ENCODE measurements at places on chromosomes 3 and 15. TPM values are rescaled to one million over a fixed set of nuclear protein-coding genes. Genes with fewer than 3 reads are reported as not detected.
A peak's percentile ranks its signal among the peaks of the same experiment; 100 is the strongest.

The ZBTB20 gene
- 4.8 TPM for total RNA-seq

The SEMA3B gene
- total RNA-seq = 4.9 TPM

DNA sequence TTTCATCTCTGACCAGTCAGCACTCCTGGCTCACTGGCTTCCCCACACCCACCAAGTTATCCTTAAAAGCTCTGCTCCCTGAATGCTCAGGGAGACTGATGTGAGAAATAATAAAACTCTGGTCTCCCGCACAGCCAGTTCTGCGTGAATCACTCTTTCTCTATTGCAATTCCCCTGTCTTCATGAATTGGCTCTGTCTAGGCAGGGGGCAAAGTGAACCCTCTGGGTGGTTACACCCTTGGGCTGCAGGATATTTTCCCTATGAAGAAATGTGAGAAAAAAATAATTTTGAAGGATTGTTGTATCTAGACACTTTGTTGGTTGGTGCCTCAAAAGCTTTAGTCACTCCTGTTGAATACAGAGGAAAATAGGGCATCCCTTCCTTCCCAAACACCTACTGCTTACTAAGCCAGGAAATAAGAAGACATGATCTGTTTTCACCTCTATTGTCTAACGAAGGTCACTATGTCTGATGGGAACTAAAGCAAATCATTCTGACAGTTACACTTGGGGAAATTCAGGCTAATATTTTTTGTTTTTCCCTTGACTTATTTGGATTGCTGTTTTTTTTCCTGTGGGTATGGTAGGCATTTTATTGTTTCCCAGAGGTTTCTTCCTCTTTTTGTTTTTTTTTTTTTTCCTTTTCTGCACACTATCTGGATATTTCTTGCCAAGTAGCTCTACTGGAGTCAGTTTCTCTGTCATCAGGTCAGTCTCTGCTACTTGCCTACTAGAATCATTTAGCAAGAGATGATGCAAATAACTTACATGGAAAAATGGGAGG lies 15.3 kb upstream of the TNFSF10 start:
- DNase-seq = no peak

DNA sequence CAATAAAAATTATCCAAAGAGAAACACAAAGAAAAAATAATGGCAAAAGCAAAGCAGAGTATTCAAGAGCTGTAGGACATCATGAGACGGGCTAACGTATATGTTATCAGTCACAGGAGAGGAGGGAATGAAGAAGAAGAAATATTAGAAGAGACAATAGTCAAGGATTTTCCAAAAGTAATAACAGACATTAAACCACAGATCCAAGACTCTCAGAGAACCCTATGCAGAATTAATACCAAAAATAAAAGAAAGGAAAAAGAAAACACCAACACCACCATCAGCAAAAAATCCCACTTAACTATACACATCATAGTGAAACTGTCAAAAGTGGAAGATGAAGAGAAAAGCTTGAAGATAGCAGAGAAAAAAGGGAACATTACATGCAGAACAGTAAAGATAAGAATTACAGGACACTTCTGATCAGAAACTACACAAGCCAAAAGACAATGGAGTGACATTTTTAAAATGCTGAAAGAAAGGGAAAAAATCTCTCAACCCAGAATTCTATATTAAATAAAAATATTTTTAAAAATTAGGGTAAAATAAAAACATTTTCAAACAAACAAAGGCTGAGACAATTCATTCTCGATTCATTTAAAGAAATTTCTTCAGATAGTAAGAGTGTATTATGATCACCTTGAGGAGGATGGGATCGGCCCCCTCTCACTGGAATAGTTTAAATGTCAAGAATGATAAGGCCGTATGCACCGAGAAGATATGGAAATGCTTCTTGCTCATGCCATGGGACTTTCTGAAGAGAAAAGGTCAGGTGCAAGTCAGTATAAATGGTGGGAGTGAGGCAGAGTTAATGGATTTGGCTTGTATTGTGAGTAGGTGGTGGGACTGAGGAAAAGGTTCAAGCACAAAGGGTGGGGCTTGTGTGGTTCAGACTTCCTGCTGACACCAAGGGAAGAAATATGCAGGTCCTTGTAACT lies 28.5 kb downstream of the TM2D3 start:
- DNase-seq = no peak

The IMPDH2 gene
- 496 TPM for total RNA-seq

The P3H2 gene
- 335 TPM for total RNA-seq

GRCh38 chr3:20700714-20701113 lies 514.7 kb upstream of the SGO1 start:
- no peak for DNase-seq

DNA sequence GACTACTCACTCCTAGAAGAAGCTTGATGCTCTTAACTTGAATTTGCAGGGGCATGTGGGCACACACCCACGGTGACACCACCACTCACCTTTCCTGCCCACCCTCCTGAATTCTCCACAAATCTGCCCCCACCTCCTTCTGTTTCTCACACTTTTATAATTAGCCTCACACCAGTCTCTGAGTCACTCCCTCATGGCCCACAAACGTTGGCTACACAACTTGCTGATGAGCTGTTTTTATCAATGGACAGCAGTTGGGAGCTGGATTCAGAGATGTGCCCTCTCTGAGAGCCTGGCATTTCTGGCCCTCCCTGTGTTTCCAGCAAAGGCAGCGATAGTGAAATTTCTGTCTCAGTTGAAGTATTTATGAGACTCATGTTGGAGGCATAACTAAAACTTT lies 1.3 kb downstream of the COLQ start:
- DNase-seq = no peak

DNA sequence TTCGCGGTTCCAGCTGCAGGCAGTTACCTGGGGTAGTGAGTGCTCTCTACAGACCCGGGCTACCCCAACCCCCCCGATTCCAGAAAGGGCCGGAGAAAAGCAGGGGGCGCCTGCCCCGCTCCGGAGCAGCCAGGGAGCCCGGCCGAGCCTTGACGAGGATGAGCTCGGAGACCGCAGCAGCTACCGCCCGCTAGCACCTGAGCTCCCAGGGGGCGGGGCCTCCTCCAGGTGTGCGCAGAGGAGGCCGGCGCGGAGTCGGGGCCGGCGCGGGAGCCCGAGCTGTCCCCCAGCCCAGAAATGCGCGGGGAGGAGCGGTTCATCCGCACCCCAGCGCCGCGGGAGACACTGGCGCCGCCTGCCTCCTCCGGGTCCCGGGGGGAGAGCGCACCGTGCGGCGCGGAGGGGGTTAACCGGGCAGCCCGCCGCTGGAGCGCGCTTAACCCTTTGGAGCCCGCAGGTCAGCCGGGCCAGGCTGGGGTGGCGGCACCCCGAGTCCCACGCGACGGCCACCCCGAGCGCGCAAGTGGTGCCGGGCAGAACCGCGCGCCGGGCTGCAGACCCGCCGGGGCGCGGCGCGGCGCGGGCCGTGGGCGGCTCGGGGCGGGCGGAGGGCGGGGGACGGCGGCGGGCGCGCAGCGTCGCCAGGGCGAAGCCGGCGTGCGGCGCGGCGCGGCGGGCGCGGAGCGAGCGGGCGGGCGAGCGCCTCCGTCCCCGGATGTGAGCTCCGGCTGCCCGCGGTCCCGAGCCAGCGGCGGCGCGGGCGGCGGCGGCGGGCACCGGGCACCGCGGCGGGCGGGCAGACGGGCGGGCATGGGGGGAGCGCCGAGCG lies at the start of gene CACNA1D:
Gene CACNA1D, plus strand, starts transcription at position 649 of the 829 bp plus-strand sequence. CDS start 556 bp downstream, outside the sequence.
- no peak for DNase-seq

DNA sequence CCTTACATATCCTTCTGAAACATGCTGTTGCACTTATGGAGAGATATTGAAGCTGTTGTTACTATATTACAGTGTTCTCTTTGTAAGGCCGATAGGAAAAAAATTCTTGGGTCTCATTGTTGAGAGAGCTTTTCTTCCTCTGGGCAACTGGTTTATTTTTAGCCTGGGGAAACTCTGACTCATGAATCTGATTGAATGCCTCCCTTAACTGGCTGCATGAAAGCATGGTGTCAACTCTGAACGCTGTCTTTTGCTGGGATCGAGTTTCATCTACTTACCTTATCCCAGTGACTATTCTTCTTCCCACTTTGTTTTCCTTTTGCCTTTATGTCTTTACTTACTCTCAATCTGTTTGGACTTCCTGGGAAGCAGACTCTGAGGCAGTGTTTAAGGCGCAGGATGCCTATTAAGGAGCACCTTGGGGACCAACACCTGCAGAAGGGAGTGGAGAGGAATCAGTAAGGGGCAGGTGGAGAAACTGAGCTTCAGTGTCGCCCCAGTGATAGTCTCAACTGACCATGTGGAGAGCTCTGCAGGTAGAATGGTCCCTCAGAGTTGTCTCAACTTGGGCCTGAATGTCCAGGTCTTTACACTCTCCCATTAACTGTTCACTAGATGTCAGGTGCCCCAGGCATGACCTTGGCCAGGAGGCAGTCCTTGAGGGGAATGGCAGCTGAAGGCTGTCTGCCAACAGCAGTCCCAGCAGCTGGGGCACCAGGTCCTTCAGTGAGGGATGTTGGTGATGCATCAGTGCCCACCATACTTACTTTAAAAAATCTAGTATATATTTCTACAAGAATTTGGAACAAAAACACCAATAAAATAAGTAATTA lies 88.9 kb upstream of the CCNL1 start:
- DNase-seq = peak; percentile 20

- peak; percentile 82 for DNase-seq
These were observed 6.5 kb upstream of the TM4SF18 start for GRCh38 chr3:149339931-149340309.

The SAXO2 gene
- not detected for total RNA-seq

DNA sequence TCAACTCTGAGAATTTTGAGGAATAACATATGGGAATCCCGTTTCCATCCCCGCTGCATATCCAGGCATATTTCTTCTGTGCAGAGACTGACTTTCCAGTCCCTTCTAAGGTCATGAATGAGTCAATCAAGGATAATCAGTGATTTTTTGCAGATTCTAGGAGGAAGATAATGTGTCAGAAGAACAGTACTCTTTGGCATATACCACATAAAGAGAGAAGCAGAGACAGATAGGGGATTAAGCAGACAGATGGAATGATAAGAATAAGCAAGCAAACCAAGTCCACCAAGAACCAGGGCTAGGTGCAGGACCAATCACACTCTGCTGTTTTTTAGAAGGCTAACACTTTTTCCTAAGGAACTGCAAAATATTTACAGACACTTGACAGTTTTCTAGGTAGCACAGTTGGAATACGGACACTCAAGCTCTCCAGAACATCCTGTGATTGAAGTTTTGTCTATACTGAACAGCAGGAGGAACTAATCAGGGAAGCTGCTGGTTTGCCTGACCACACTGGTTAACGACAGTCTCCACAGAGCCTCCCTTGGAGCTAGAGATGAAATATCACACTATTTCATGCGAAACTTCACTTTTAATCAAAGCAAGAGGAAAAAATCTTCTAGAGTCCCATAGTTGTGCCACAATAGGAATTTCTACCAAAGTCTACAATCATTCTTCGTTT lies 450.0 kb upstream of the KCNMB2 start:
- no peak for DNase-seq

The TRPC1 gene
- 12.2 TPM for total RNA-seq

DNA sequence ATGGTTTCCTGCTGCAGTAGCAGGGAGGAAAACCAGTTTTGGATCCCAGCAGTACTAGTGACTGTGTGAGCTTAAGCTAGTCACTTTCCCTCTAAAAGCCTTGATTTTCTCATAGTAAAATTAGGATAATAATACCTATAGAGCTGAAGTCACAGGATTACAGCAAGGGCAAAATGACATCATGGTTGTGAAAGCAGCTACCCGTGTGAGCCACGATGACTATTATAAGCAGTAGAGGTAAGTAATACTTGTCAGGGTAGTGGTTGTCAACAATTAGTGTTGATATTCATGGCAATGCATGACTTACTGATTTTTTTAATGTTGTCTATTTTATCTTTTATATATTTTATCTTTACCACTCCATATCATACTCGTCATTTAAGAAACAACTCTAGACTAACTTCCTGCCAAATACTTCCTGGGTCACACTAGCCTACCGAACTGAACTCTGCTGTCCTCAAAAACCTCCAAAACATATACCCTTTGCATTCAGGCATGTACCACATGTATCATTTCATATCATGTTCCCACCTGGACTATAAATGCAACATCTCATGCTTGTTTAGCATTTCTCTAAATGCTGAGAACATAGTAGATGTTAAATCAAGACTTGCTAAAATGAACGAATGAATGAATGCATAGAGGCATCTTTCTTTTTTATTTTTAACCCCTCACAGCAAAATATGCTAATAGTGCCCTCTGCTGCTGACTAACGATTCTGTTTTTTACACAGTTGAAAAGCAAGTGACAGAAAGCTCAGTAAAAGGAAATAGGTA lies 172.6 kb downstream of the P3H2 start:
- peak; percentile 47 for DNase-seq

The PAK6 gene
- 1.6 TPM for total RNA-seq

- DNase-seq = no peak
These were observed 19.5 kb downstream of the SECISBP2L start for GRCh38 chr15:49026700-49027099.

The TTC23 gene
- total RNA-seq = 14.5 TPM

- DNase-seq = no peak
These were observed 279.5 kb upstream of the NECTIN3 start for GRCh38 chr3:110791995-110792686.

DNA sequence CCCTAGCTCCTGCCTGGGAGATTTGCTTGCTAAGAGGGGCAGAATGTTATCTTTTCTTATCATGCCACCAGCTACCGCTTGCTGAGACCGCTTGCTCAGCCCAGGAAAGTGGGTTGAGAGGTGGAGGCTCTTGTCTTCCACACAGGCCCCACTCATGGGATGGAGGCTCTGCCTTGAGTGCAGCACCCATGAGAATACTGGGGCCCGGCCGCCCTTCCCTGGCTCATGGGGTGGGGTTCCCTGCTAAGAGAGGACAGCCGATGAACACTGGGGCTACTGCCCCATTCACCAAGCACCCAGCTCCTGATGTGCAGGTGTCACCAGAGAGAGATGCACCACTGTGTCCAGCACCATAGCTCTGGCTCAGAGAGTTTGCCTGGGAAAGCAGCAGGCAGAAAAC lies 55.2 kb downstream of the HMCES start:
- no peak for DNase-seq

Data from NCI-H460 (cell line).